ENCODE measurements at places on chromosomes 1 and 21. TPM values are rescaled to one million over a fixed set of nuclear protein-coding genes. Genes with fewer than 3 reads are reported as not detected.

- H3K4me1 ChIP-seq, result no peaks in the 10 kb centered on the region
- H3K27me3 ChIP-seq, result no peaks in the 10 kb centered on the region
- no peaks in the 10 kb centered on the region for H3K36me3 ChIP-seq
- DNase-seq, result no peak
- H3K27ac ChIP-seq, result no peak overlapping the region
- H3K4me3 ChIP-seq, result no peak overlapping the region
Observed at GRCh38 chr1:248416226-248416625, 13.4 kb downstream of the OR2T1 start.

DNA sequence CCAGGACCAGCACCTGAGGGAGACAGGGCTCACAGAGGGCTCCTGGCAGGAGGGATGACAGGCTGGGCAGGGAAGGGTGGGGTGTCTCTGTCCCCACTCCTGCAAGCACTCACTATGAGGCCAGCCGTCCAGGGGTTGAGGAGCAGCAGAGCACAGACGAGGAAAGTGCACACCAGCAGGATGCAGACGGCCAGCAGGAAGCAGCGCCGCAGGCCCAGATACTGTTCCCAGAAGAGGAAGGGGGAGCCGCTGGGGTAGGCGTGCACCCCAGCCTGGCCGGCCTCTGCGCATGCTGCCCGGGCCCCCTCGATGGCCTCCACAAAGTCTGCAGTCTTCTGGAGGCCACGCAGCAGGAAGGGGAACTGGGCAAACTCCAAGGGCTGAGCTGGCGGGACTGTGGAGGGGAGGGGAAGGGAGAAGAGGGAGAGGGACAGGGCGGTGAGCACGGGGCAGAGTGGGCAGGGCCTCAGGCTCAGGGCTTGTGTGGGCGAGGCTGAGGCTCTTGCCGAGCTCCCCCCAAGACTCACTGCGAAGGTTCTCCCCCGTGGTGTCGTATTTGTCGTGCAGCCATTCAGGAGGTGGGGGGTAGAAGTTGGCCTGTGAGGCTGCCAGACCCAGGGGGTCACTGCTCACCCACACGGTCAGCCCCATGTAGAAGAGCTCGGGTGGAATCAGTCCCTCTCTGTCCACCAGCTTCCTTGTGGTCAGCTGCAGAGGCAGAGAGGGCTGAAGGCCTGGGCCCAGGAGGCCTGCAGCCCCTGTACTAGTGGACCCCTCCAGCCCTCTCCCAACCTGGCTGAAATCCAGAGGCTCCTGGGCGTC is 16.5 kb downstream of the PTCH2 start:
- H3K27ac ChIP-seq, result no peak overlapping the region
- peaks cover 4% of the 10 kb centered on the region for H3K4me1 ChIP-seq
- DNase-seq, result no peak
- H3K36me3 ChIP-seq, result no peaks in the 10 kb centered on the region

The DCST1 gene
- not detected for total RNA-seq

GRCh38 chr1:173114346-173114745 is 63.6 kb upstream of the TNFSF18 start:
- no peaks in the 10 kb centered on the region for H3K27me3 ChIP-seq
- H3K4me3 ChIP-seq, result no peak overlapping the region
- no peaks in the 10 kb centered on the region for H3K4me1 ChIP-seq
- no peak for DNase-seq

- DNase-seq, result no peak
- H3K27me3 ChIP-seq, result no peaks in the 10 kb centered on the region
- H3K4me1 ChIP-seq, result no peaks in the 10 kb centered on the region
- H3K4me3 ChIP-seq, result no peak overlapping the region
- H3K36me3 ChIP-seq, result no peaks in the 10 kb centered on the region
Observed at GRCh38 chr1:234281826-234282489, 91.3 kb upstream of the COA6 start.

- H3K36me3 ChIP-seq, result no peaks in the 10 kb centered on the region
- H3K27me3 ChIP-seq, result peaks cover 2% of the 10 kb centered on the region
- H3K4me3 ChIP-seq, result no peak overlapping the region
- DNase-seq, result no peak
Observed at GRCh38 chr1:33738536-33738935, 125.3 kb upstream of the HMGB4 start.

DNA sequence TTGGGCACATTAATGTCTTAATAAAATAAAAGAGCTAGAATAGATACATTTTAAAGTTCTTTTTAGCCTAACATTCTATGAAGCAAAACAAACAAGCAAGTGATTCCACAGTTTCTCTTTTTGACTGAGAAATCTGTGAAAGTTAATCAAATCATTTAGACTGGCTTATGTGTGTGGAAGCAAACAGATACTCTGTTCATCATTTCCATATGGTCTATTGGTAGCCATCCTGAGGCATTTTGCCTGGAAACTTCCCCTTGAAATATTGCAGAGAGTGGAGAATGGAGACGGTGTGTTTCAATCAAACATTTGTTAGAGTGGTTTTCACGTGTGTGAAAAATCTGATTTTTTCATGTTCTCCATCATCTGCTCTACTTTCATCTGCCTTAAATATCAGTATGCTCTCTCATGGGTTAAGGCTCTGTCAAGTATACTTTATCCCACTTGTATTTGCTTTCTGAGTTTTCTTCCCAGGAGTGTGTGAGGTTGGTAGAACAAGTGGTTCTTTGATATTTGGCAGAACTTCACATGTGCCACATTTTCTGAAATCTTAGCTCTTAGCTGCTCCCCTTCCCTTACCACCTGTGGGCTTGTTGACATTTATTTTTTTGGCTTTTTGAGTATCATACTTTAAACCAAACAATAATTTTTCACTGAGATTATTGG is 139.1 kb upstream of the PTGFR start:
- H3K4me3 ChIP-seq, result no peak overlapping the region
- no peaks in the 10 kb centered on the region for H3K27me3 ChIP-seq
- H3K27ac ChIP-seq, result no peak overlapping the region
- H3K4me1 ChIP-seq, result no peaks in the 10 kb centered on the region

DNA sequence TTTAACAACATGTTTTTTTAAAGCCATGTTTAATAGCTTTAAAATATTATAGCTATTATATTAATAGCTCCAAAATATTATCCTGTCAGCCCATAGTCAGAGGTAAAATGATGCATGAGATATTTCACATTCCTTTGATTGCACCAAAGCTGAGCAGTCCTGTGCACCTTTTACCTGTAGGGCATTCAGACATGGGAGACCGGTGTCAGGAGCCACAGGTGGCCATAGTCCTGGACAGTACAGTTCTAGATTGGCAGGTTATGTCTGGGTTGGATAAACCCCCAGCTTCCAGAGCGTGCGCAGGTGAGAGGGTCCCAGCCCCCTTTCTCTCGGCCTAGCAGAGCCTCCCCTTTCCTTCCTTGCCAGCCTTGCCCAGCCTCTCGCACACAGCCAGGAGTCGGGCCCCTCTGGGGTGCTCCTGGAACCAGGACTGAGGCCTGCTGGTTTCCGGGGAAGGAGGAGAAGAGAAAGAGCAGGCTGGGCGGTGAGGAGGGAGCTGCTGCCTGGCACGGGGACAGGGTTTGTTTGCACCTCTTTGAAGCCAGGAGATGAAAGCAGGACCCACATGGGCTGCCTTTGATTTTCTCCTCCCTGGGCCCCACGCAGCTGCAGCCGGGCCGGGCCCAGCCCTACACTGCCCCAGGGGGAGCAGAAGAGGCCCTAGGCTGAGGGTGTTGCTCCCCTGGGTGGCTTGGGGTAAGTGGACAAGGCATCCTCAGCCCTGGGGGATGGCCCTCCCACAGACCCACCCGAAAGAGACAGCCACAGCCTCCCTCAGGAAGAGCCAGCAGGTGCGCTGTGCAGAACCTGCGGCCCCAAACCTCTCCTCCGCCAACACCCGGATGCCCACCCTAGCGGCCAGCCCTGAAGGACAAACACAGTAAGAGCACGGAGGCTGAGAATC is 75.2 kb upstream of the TARDBP start:
- no peaks in the 10 kb centered on the region for H3K36me3 ChIP-seq
- no peak for DNase-seq
- H3K4me3 ChIP-seq, result no peak overlapping the region
- no peak overlapping the region for H3K27ac ChIP-seq
- H3K4me1 ChIP-seq, result peaks cover 26% of the 10 kb centered on the region
- H3K27me3 ChIP-seq, result peaks cover 29% of the 10 kb centered on the region

DNA sequence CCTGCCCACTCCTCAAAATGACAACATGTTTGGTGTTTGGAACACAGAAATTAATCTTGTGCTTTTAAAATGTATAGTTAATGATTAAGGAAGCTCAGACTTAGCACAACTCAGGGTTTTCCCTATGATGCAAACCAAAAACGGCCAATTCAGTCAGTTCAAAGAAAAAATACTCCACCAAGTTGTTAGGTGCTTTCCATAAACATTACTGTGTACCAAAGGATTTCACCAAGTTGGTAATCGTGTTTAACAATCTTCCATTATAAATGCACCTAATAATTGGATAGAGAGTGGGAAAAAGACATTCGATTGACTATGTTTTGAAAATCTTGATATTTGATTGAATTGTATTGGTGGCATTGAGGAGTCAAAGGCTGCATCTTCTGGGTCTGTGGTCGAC is 33.3 kb upstream of the DUSP10 start:
- H3K36me3 ChIP-seq, result no peaks in the 10 kb centered on the region
- H3K4me1 ChIP-seq, result peaks cover 56% of the 10 kb centered on the region
- H3K4me3 ChIP-seq, result no peak overlapping the region
- H3K27ac ChIP-seq, result no peak overlapping the region
- no peak for DNase-seq

GRCh38 chr1:30906631-30907441 is 1.7 kb downstream of the SDC3 start:
- peaks cover 13% of the 10 kb centered on the region for H3K4me1 ChIP-seq
- H3K4me3 ChIP-seq, result peak overlapping the region; percentile 64
- DNase-seq, result no peak
- H3K27me3 ChIP-seq, result peaks cover 55% of the 10 kb centered on the region
- no peaks in the 10 kb centered on the region for H3K36me3 ChIP-seq
- no peak overlapping the region for H3K27ac ChIP-seq

All from activated CD4-positive, alpha-beta memory T cell treated with anti-CD3 and anti-CD28 coated beads, Interleukin-2, amount 10 ng/mL, durations not matched to agents 7 days and 5 days (primary cell).